ENCODE measurements at places on chromosomes 7 and 10.

DNA sequence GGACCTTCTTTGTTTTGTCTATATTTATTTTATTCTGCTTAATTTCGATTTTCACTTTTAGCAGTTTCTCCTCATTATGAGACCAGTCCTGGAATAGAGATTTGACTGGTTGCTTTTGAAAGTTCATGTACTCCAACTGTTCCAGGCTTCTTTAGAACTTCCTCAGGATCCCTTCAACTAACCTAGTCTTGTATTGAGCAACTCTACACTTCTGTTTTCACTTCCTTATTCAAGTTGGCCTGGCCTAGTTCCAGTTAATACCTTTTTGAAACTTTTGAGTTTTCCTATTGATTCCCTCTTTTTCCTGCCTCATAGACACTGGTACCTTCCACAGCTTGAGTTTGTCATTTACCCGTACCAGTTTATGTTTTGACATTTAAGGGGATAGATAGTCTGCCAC is 421.7 kb downstream of the ATRNL1 start:
- DNase-seq: no peak

GRCh38 chr7:139675127-139676125 is 102.4 kb downstream of the HIPK2 start:
- DNase-seq: no peak

- peak; percentile 69 for DNase-seq
These were observed 234.0 kb upstream of the PITRM1 start for GRCh38 chr10:3406556-3406955.

- peak; percentile 72 for DNase-seq
These were observed 19.9 kb upstream of the HERPUD2 start for GRCh38 chr7:35714862-35715261.
